ENCODE measurements at places on chromosomes 3 and 15. TPM values are rescaled to one million over a fixed set of nuclear protein-coding genes. Genes with fewer than 3 reads are reported as not detected.

Gene MYO5A
- 20.8 TPM for total RNA-seq

Gene CAMK2N2
- total RNA-seq, result 0.65 TPM

Gene TMEM266
- total RNA-seq, result not detected

Gene ANKRD63
- total RNA-seq, result not detected

Gene PPIB
- 958 TPM for total RNA-seq

Gene PAQR9
- not detected for total RNA-seq

Gene IQCF5
- not detected for total RNA-seq

Gene TRH
- total RNA-seq, result not detected

Gene UROC1
- total RNA-seq, result not detected

Gene CLN6
- total RNA-seq, result 15.3 TPM

Gene ARPP21
- total RNA-seq, result not detected

Gene SLC22A13
- total RNA-seq, result not detected

Gene CIDEC
- total RNA-seq, result 0.18 TPM

Gene HESX1
- not detected for total RNA-seq

Gene SELENOK
- total RNA-seq, result 36.1 TPM

Gene C3orf85
- total RNA-seq, result not detected
